MM.1S (cell line): ENCODE measurements at places on chromosomes 2 and 18.

DNA sequence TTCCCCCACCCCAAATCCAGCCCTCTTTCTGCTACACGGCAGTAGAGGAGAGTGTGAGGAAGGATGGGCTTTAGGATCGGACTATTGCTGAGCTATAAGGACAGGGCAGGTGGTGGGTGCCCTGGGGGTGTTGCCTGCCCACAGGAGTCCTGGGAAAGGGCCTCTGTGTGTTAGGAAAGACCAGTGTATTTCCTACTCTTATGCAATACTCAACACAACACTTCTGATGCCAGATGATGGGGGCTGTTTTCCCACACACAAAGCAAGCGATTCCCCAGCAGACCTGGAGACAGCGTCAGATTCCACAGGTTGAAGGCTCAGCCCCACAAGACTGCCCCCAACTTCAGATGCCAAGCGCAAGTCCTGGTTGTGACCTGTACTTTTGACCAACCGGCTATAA is 91.0 kb upstream of the LCLAT1 start:
- DNase-seq, result no peak

DNA sequence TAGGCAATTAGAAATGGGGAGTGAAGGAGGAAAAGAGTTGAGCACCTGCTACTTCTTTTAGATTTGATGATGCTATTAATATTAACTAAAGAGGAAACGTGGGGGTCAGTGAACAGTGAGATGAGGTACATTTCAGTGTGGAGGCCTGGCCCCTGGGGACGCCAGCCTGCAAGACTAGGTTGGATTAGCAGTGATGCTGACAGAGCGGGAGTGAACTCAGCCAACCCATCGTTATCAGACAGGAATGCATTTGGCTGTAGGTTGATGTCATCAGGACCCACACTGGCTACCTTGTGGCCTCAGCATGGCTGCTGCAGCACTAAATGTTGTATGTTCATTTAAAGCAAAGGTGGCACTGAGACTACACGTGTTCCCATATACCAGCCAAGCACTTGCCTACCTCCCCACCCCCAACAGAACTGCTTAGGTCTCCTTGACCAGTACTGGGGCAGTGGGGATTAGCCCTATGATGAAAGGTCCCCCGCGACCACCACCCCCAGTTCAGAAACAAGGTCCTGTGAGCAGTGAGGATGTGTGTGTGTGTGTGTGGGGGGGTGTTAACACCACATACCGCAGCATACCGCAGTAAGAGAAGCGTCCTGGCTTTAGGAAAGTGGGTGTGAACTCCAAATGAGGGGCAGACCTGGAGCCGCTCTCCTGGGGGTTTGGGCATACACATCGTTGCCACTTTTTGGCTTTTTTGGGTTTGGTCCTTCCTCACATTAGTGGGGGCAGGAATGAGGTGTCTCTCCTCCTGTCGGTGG is 26.0 kb downstream of the DGKD start:
- DNase-seq, result no peak

GRCh38 chr2:132562245-132562644 is 107.8 kb downstream of the LYPD1 start:
- no peak for DNase-seq

DNA sequence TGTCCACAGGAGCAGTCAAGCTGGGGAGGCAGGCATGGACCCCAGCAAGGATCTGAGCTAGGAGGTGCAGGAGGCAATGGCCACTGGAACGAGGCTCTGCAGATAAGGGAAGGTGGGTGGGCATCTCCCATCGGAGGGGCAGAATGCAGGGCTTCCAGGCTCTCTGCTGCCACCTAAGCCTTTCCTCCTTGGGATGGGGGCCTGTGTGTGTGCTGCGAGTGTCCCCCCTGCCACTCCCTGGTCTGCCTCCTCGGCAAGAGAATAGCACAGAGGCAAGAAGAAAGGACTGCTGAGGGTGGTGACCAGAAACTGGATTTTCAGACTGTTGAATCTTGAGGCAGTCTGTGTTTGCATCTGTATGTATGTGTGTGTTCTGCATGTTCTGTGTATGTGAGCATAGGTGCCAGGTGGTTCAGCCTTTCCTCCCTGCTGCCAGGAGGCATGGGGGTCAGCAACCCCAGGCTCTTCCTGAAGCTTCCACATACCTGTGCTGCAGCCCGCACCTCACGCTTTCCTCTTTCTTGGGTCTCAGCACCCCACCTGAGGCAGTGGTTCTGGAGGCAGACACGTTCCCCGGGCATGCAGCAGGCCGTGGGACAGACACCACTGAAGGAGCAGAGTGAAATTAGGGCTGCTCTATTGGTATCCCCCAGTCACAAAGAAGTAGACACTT is 86.7 kb downstream of the EPAS1 start:
- DNase-seq, result no peak

GRCh38 chr18:23528580-23529472 is 25.5 kb downstream of the RMC1 start:
- DNase-seq, result no peak

DNA sequence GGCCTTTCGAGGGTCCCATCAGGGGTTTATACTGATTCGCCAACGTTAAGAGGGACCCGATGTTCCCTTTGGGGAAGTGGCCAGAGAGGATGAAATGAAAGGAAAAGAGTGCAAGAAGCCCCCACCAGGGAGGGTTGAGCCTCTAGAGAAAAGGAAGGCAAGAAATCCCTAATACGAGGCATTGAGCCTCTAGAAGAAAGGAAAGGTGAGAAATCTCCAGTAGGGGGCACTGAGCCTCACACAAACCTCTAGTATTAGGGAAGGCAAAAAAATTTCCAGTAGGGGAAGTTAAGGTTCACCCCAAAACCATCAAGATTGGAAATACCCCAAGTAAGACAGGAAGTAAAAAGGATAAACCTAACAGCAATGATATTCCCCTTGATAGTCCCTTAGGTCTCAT is 9.8 kb upstream of the SAP130 start:
- DNase-seq, result no peak

GRCh38 chr18:66999003-66999402 is 395.1 kb upstream of the CDH19 start:
- DNase-seq, result no peak

GRCh38 chr18:11733031-11733430 is 44.0 kb downstream of the GNAL start:
- DNase-seq, result peak; percentile 72

- DNase-seq, result no peak
These were observed 299.2 kb downstream of the INSIG2 start for GRCh38 chr2:118387509-118387908.

GRCh38 chr2:173874894-173875237 is 90.3 kb downstream of the SP3 start:
- no peak for DNase-seq

DNA sequence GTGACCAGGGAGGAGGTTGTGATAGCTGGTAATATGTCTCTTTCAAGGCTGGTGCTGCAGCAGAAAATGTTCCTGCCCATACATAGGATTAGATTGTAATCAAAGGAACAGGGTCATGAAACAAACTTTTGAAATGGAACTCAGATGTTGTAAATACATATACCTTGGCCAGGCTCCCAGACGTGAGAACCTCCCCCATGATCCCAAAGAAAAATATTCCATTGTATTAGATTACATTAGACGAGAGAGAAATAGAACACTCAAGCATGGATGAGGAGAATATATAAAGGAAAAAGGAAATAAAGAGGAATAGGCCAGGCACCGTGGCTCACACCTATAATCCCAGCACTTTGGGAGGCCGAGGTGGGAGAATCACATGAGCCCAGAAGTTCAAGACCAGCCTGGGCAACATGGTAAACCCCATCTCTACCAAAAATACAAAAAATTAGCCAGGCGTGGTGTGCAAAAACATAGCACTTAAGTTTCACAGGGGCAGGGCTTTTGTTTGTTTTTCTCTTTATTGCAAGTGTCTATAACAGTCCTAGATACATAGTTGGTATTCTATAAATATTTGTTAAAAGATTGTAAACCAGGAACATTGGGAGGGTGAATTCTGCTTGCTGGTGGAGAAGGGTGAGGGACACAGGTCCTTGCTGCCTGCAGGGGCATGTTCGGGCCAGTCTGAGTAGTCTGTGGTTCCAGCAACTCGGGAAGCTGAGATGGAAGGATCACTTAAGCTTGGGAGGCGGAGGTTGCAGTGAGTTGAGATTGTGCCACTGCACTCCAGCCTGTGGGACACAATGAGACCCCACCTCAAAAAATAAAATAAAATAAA is 52.8 kb downstream of the RPL37A start:
- no peak for DNase-seq

- DNase-seq, result no peak
These were observed 21.6 kb upstream of the FLACC1 start for GRCh38 chr2:201378496-201379397.

GRCh38 chr2:46196871-46197462 is 100.2 kb upstream of the EPAS1 start:
- no peak for DNase-seq

DNA sequence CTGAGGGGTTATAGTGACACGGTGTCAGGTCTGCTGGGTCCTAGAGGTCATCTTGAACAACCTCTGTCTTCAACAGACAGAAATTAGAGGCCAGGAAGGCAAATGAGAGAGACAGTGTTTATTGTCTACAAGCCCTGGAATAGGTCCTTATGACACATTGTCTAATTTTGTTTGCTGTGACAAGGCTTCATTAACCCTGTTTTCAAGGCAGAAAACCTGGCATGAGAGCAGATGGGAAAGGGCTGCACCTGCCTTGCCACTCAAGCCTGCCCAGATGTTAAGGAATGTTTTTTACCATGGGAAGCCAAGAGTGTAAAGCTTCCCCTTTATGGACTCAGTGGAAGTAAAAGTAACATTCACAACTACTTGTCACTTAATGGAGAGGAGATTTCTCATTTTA is 275.3 kb downstream of the KCNS3 start:
- no peak for DNase-seq
